EL (cell line): ENCODE measurements at places on chromosomes 1 and 21.

GRCh38 chr1:21530368-21531016 lies 21.3 kb downstream of the ALPL start:
- DNase-seq, result peak; percentile 37

- no peak for DNase-seq
Measured at GRCh38 chr1:108823632-108824031, 33.3 kb downstream of the AKNAD1 start.

DNA sequence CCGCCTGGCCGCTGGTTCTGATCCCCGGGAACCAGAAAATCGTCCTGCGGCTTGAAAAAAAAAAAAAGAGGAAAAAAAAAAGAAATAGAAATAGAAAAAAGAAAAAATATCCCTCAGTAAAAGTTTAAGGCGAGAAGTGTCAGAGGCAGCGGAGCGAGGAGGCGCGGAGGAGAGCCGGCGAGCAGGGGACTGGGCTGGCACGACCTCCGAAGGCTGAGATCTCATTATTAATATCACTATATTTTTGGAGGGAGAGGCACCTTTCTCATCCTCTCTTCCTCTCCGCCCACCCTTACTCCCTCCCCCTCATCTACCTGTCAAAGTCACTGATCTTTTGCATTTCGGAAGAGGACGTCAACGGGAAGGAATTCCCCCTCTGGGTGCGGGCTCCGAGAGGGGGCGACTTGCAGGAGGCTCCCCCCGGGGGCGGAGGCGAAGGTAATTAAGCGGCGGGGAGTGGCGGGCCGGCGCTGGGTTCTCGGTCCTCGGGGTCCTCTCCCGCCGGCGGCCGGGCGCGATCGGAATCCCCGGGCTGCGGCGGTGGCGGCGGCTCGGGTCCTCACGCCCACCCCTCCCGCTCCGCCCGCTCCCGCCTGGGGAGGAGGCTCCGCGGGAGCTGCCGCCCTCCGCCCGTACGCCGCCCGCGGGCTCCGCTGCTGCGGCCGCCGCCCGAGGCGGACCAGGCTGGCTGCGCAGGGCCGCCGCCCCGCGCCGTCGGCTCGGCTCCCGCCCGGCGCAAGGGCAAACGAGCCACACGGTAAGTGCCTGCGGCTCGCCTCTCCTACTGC lies at the start of gene NTNG1:
Gene NTNG1 (plus strand): TSS at position 337 of the 788 bp plus-strand sequence.
- DNase-seq, result peak; percentile 42

DNA sequence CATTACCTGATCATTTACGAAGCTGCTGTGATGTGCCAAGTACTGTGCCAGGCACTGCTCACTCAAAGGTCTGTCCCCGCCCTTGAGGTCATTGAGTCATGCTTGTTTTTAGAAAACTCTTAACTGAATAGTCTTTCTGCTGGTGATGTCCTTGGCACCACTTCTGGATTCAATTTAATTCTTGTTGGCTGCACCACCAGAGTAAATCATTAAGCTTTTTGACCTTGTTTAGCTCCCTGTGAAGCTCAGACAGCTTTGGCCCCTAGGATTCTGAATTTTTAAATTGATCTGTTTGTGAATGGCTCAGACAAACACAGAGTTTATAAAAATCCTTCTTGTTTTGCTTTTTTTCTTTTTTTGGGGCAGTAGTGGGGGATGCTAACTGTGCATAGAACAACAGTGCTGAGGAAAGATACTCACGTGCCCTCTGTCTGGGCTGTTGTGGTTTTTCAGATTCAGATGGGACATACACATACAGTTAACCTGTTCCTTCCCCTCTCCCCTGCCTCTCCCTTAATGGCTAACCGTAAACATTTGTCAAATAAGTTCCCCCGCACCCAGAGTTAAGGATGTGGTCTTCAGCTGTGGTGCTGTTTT lies 67.6 kb downstream of the MTR start:
- DNase-seq, result no peak

DNA sequence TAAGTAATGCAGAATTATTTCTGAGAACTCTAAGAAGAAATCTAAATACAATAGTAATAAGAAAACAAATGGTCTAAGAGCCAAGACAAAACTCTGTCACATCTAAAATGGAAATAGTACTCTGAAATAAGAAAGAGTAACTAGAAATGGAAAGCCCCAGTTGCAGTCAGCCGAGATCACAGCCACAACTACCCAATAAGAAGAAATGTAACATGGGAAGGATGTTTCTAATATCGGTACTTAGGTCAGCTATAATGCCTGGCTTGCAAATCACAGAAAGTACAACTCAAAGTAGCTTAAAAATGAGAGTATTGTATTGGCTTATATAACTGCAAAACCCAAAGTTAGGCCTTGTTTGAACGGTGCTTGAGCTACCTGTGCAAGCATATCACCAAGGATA lies 58.6 kb upstream of the USP25 start:
- DNase-seq, result no peak
